AG08395 (cell line): ENCODE measurements at places on chromosomes 1 and 21.
A peak's percentile ranks its signal among the peaks of the same experiment; 100 is the strongest.

- peak; percentile 47 for DNase-seq
Observed at GRCh38 chr1:66368261-66368660, 165.7 kb upstream of the SGIP1 start.

- DNase-seq = no peak
Observed at GRCh38 chr1:168035345-168035744, 98.5 kb upstream of the MPC2 start.

GRCh38 chr1:201348211-201348566, 29.3 kb downstream of the TNNT2 start:
- peak; percentile 81 for DNase-seq

- no peak for DNase-seq
Observed at GRCh38 chr1:119718409-119718808, 6.7 kb downstream of the PHGDH start.

DNA sequence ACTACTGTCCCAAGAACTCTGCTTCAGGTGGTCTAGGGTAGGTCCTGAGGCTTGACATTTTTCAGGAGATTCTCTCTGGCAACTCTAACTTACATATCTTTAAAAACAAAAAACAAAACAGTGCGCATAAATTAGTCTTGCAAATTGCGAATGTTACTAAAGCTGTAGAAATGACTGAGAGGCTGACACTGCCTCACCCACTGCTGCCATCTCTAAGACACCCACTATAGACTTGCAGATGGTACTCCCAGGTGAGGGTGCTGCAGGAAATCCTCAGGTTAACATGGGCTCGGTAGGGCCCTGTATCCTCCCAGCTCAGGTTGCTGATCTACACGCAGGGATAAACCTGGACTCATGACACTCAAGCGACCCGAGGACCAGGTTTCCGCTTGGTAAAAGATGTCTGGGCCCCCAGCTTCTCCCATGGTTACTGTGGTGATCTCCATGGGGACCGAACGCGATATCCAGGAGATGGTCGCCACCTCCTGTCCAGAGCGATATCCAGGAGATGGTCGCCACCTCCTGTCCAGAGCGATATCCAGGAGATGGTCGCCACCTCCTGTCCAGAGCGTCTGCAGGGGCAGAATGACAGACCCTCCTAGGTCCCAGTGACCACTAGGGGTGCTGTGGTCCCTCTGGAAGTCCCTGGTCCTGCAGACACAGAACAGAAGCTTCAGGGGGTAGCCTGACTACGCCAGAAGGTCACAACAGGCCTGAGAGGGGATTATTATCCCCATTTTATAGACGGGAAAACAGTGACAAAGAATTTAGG, 16.2 kb upstream of the LY9 start:
- DNase-seq = no peak

GRCh38 chr1:199463521-199464127, 563.9 kb upstream of the NR5A2 start:
- DNase-seq = peak; percentile 41

- DNase-seq = no peak
Observed at GRCh38 chr1:10888291-10888690, 91.8 kb upstream of the CASZ1 start.
